Activated T-cell treated with anti-CD3 and anti-CD28 coated beads, Interleukin-2, amount 50 U/mL, for 24 hours (primary cell): ENCODE measurements at places on chromosomes 1 and 21.

DNA sequence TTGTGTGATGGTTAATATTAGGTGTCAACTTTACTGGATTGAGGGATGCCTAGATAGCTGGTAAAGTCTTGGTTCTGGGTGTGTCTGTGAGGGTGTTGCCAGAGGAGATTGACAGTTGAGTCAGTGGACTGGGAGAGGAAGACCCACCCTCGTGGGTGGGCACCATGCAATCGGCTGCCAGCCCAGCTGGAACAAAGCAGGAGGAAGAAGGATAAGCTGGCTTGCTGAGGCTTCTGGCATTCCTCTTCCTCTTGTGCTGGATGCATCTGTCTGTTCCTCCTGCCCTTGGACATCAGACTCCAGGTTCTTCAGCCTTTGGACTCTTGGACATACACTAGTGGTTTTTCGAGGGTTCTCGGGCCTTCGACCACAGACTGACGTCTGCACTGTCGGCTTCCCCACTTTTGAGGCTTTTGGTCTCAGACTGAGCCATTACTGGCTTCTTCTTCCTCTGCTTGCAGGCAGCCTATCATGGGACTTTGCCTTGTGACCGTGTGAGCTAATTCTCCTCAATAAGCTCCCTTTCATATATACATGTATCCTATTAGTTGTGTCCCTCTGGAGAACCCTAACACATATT, 184.3 kb upstream of the LMO4 start:
- no peaks in the 10 kb centered on the region for H3K4me1 ChIP-seq
- peaks cover 36% of the 10 kb centered on the region for H3K27me3 ChIP-seq
- no peaks in the 10 kb centered on the region for H3K36me3 ChIP-seq
- no peak overlapping the region for H3K27ac ChIP-seq

DNA sequence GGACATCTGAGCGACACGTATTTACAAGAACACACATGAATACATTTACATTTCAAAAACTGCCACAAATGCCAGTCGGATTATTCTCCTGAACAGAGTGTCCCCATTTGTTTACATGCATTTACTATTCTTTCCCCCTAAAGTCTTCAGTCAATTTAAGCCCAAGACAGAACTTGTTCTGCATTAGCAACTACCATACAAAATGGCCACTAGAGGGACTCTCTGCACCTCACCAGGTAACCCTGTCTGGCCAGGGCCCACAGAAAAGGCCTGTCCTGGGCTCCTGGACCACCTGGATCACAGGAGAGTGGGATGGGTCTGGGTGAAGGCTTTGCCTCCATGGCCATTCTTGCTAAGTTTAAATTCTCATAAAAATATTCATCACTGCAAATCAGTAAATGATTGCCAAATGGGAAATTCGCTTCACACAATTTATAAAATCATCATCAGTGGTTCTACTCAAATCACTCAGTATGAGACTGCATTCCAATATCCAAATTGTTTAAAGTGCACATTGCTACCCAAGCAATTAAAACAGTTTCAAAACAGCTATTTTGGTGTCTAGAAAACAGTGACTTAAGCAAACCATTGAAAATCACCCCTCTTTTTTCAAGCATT, 12.5 kb upstream of the GUCA2A start:
- H3K27ac ChIP-seq, result no peak overlapping the region
- H3K4me3 ChIP-seq, result no peak overlapping the region
- no peaks in the 10 kb centered on the region for H3K27me3 ChIP-seq
- peaks cover 44% of the 10 kb centered on the region for H3K36me3 ChIP-seq
- H3K4me1 ChIP-seq, result no peaks in the 10 kb centered on the region

- H3K27ac ChIP-seq, result no peak overlapping the region
- no peaks in the 10 kb centered on the region for H3K4me1 ChIP-seq
- no peak overlapping the region for H3K4me3 ChIP-seq
- no peak for DNase-seq
These were observed 8.9 kb downstream of the PTPN14 start for GRCh38 chr1:214542275-214543199.

GRCh38 chr1:25503551-25504426, 39.6 kb upstream of the LDLRAP1 start:
- no peaks in the 10 kb centered on the region for H3K27me3 ChIP-seq
- peaks cover 25% of the 10 kb centered on the region for H3K4me1 ChIP-seq
- peak; percentile 71 for DNase-seq

DNA sequence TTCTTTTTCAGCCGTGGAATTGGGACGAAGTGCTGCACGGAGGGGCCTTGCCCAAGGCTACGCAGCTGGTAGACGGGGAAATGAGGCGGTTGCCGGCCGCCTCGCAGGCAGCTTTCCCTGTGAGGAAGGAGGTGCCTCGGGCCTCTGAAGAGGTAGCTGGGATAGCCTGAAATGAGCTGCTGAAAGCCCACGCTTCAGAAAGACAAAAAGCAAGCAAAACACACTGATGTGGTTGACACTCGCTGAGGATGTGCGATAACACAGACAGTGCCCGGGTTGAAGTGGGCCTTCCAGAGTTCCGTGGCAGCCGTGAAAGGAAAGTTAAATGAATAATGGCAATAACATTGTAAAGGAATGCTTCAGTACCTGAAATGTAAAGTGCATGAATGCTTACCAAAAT, 47.2 kb downstream of the S1PR1 start:
- H3K4me3 ChIP-seq, result peak overlapping the region; percentile 70
- no peaks in the 10 kb centered on the region for H3K27me3 ChIP-seq
- DNase-seq, result peak; percentile 69
- peaks cover 2% of the 10 kb centered on the region for H3K36me3 ChIP-seq
- peaks cover 94% of the 10 kb centered on the region for H3K4me1 ChIP-seq

DNA sequence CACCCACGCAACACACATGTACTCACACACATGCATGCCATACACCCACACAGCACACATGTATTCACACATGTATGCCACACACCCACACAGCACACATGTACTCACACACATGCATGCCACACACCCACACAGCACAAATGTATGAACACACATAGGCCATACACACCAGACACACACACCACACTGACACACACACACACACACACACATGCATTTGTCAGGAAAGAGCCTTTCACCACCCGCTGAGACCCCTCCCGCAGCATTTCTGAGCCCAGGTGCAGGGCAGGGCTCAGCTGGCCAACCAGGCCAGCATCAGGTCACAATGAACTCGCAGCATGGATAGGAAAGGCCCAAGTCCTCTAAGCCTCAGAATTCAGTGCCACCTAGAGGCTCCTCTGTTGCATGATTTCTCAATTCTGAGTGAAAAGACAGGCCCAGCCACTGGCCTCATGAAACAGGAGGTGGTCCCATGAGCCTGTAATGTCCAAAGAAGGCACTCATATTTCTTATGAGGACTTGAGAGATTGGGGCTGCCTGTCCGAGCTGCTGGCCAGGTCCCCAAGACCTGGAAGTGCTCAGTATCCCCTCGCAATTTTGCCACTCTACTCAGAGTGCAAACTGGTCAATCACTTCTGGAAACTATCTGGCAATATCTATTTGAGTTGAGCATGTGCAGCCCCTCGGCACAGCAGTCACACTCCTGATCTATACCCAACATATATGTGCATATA, 57.3 kb downstream of the PSMG1 start:
- H3K4me1 ChIP-seq, result peaks cover 4% of the 10 kb centered on the region
- DNase-seq, result no peak
- H3K4me3 ChIP-seq, result no peak overlapping the region

GRCh38 chr1:41144285-41144684, 97.8 kb downstream of the SCMH1 start:
- no peak overlapping the region for H3K4me3 ChIP-seq
- H3K27me3 ChIP-seq, result no peaks in the 10 kb centered on the region
- H3K27ac ChIP-seq, result no peak overlapping the region
- no peak for DNase-seq
- peaks cover 2% of the 10 kb centered on the region for H3K4me1 ChIP-seq

GRCh38 chr21:35254006-35254764, 205.1 kb upstream of the RUNX1 start:
- H3K36me3 ChIP-seq, result peaks cover 6% of the 10 kb centered on the region
- DNase-seq, result no peak
- H3K27ac ChIP-seq, result no peak overlapping the region
- peaks cover 55% of the 10 kb centered on the region for H3K4me1 ChIP-seq

DNA sequence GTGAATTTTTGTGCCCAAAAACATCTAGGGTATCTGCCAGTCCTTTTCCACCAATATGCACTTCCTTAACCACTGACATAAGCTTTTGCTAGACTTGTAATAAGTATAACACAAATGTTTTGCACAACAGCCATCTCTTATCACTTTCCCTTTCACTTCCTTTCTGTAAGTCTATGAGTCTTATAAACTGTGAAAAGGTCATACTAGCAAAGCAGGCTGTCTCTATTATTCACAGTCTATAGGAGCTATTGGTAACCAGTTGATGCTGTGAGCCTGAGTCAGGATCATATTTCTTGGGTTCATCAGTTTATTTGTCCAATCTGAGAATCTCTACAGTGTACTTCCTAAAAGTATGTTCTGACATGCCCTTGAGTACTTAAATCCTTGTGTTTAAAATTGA, 172.6 kb downstream of the CHRM3 start:
- H3K27ac ChIP-seq, result no peak overlapping the region
- H3K36me3 ChIP-seq, result no peaks in the 10 kb centered on the region
- no peak for DNase-seq
- H3K4me3 ChIP-seq, result no peak overlapping the region
- H3K27me3 ChIP-seq, result no peaks in the 10 kb centered on the region
- H3K4me1 ChIP-seq, result peaks cover 11% of the 10 kb centered on the region

DNA sequence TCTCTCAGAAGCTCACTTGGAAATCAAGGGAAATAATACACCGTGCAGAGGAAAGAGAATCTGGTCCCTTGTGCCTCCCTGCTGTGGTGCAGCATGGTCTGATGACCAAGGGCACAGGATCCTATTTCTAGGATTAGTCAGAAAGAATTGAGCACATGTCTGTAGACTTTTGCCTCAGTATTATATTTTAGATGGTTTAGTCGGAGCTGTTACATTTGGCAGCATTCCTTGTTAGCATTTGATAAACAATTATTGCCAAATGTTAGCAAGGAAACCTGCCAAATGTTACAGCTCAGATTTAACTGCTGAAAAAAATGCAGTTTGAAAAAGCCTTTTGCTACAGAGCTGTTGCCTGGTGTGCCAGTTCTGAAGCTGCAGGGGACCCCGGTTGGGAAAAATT, 183.5 kb upstream of the DPYD start:
- no peaks in the 10 kb centered on the region for H3K27me3 ChIP-seq
- H3K4me1 ChIP-seq, result no peaks in the 10 kb centered on the region
- no peaks in the 10 kb centered on the region for H3K36me3 ChIP-seq
- no peak for DNase-seq

DNA sequence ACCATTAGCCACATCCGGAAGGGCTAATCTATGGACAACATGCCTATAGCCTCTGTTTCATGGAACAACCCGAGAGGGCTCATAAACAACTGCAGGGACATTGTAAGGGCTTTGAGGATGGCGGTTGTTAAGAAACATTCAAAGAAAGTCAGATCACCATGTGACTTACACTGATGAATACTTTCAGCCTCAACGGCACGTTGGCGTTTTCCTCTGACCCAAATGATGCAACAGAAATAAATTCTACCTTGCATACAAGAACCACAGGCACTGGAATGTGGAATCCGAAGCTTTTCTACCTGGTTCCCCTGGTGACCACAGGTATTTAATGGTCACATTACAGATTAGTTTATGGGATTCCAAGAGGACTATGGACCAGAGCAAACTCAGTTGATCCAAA, 107.0 kb downstream of the CLIC6 start:
- H3K36me3 ChIP-seq, result no peaks in the 10 kb centered on the region
- no peaks in the 10 kb centered on the region for H3K4me1 ChIP-seq
- peaks cover 20% of the 10 kb centered on the region for H3K27me3 ChIP-seq

GRCh38 chr1:39980555-39981313, 25.8 kb downstream of the MFSD2A start:
- H3K4me3 ChIP-seq, result no peak overlapping the region
- H3K27ac ChIP-seq, result no peak overlapping the region
- no peaks in the 10 kb centered on the region for H3K27me3 ChIP-seq
- no peaks in the 10 kb centered on the region for H3K36me3 ChIP-seq

DNA sequence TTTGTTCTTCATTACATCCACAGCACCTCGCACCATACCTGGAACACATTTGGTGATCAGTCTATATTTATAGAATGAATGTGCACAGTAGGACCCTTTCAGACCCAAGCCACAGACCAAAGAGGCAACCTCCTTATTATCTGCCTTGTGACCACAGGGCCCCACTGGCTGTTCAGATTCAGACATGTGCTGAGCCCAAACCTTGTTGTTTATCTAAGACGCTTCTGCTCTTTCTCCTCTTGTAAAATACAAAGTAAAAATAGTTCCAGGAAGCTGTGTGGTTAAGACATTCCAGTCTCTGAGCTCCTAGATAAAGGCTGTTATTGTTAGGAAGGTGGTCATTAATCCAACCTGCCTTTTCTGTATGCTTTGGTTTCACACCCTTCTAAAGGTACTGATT, 3.6 kb upstream of the SCMH1 start:
- H3K4me1 ChIP-seq, result peaks cover 13% of the 10 kb centered on the region
- DNase-seq, result no peak
- H3K4me3 ChIP-seq, result no peak overlapping the region

GRCh38 chr1:234643111-234643849, 33.3 kb upstream of the IRF2BP2 start:
- H3K27me3 ChIP-seq, result no peaks in the 10 kb centered on the region
- H3K4me1 ChIP-seq, result no peaks in the 10 kb centered on the region
- DNase-seq, result no peak
- H3K27ac ChIP-seq, result no peak overlapping the region
- H3K36me3 ChIP-seq, result no peaks in the 10 kb centered on the region
- no peak overlapping the region for H3K4me3 ChIP-seq

GRCh38 chr1:207673399-207673798, 28.5 kb downstream of the CR1L start:
- H3K27me3 ChIP-seq, result peaks cover 58% of the 10 kb centered on the region
- H3K36me3 ChIP-seq, result no peaks in the 10 kb centered on the region
- no peak overlapping the region for H3K27ac ChIP-seq
- DNase-seq, result no peak
- peaks cover 3% of the 10 kb centered on the region for H3K4me1 ChIP-seq

- H3K36me3 ChIP-seq, result no peaks in the 10 kb centered on the region
- DNase-seq, result no peak
- H3K27me3 ChIP-seq, result peaks cover under 1% of the 10 kb centered on the region
- H3K4me3 ChIP-seq, result no peak overlapping the region
These were observed 109.0 kb upstream of the IPO9 start for GRCh38 chr1:201719812-201720521.

DNA sequence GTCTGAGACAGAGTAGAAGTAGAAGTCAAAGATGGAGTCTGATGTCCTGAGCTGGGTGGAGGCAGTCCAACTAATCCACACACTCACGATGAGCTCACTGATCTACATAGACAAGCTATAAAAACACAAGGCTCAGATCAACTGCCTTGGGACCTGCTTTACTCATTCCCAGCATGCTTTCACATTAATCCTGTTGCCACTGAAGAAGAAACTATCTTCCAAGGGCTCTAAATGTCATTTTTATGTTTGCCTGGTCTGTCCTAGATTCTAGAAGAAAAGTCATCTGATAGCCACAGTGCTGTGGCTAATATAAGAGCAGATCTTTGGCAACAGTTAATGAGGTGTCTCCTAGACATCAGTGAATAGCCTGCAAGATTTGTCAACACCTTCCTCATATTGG, 522.7 kb downstream of the NUF2 start:
- H3K36me3 ChIP-seq, result no peaks in the 10 kb centered on the region
- H3K4me1 ChIP-seq, result no peaks in the 10 kb centered on the region
- DNase-seq, result no peak
- H3K27me3 ChIP-seq, result no peaks in the 10 kb centered on the region
- no peak overlapping the region for H3K4me3 ChIP-seq
- H3K27ac ChIP-seq, result no peak overlapping the region
